ENCODE measurements at places on chromosomes 2 and 18. TPM values are rescaled to one million over a fixed set of nuclear protein-coding genes. Genes with fewer than 3 reads are reported as not detected.

SOX11 gene
- polyA plus RNA-seq, result not detected

LIMS2 gene
- polyA plus RNA-seq, result 35.1 TPM

PHOSPHO2 gene
- polyA plus RNA-seq, result 3.8 TPM

NR4A2 gene
- polyA plus RNA-seq, result 22.7 TPM

TEKT4 gene
- not detected for polyA plus RNA-seq

ZBTB7C gene
- not detected for polyA plus RNA-seq

FKBP7 gene
- polyA plus RNA-seq, result 4.5 TPM

NEU2 gene
- polyA plus RNA-seq, result not detected

SPC25 gene
- not detected for polyA plus RNA-seq

MOCOS gene
- 0.13 TPM for polyA plus RNA-seq

PLB1 gene
- not detected for polyA plus RNA-seq

TMEM198 gene
- polyA plus RNA-seq, result 0.28 TPM

CKAP2L gene
- polyA plus RNA-seq, result not detected

SERPINB12 gene
- not detected for polyA plus RNA-seq

RAMP1 gene
- polyA plus RNA-seq, result not detected

TUBA4B gene
- polyA plus RNA-seq, result not detected

CRYGC gene
- polyA plus RNA-seq, result not detected

CLIP4 gene
- polyA plus RNA-seq, result 13.3 TPM

KCNG2 gene
- not detected for polyA plus RNA-seq

SPR gene
- not detected for polyA plus RNA-seq

TUBA3E gene
- not detected for polyA plus RNA-seq

All from IgD-negative memory B cell (primary cell).